Muscle of arm (tissue), 14 donors: ENCODE measurements at places on chromosomes 13 and 19.
A peak's percentile ranks its signal among the peaks of the same experiment; 100 is the strongest.

- DNase-seq: peak; percentile 27
These were observed 11.4 kb upstream of the IGFL1 start for GRCh38 chr19:46218160-46218559.

- DNase-seq: peak; percentile 97
These were observed 3.4 kb upstream of the EMP3 start for GRCh38 chr19:48321622-48322591.

DNA sequence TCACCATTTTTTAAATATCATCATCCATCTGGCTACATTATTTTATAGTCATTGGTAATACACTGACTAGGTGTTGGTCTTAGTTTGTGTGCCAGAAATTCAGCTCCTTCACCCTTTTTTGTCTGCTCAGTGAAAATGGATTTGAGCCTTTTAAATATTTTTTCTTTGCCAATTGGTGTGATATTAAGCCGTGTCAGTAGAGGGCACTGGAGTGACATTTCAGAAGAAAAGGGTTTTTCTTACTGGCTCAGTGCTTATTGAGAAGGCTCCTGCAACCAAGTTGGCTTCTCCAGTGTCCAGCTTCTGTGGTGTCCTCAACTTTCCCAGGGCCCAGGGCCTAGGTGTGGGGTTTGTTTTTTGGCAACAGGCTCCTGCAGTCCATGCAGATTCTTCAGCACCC, 546.6 kb downstream of the DACH1 start:
- no peak for DNase-seq

DNA sequence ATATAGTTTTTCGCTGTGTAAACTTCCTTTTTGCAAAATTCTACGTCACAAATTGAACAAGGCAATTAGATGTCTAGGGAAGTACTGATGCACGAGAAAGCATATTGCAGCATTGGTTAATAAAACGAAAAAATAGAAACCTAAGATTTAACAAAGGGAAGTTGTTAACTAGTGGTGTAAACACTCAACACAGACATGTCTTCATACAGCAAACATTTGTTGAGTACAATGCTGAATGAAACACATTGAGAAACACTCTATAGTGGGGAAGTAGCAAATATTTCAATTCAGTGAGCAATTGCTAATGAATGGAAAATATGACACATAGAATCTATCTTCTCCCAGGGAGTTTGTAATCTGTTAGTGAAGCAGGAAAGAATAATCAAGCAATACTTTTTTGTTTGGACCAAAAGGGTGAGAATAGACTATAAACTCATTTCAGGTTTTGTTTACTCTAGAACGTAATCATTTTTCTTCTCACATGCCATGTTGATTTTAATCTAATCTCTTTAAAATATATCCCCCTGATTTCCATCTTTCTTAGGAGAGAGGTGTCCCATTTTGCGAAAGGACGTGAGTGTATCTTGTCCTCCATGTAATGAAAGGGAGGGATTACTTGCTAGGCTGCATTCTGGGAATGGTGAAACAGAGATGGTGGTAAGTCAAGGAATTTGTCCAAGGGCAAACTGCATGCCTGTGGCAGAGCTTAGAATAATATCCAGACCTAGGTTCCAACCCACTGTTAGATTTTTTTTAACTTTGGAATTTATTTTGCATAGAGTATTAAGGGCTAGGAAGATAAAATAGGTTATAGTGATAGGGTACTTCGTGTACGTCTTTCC, 1.7 kb upstream of the ANKRD10 start:
- no peak for DNase-seq

- peak; percentile 24 for DNase-seq
These were observed at the start of gene TMEM91 for GRCh38 chr19:41376241-41376997. Gene TMEM91 (plus strand): TSS chr19:41376533. CDS start chr19:41378310, 1,777 bp downstream.

DNA sequence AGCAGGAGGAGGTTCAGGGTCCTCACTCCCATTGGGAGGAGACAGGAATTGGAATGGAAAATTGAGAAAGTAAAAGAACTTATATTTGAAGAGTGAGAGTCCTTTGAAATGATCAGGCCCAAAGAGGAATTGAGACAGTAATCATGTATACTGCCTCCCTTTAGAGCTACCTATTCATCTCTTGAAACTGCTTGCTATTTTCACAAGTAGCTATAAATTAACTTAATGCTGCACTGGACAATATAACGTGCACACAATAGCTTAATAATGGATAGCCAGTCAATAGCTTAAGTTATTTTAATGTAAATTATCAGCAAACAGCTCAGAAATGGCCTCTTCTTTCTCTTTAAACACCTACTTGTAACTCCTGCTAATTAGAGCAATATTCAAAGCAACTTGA, 46.6 kb upstream of the MYCBP2 start:
- no peak for DNase-seq

DNA sequence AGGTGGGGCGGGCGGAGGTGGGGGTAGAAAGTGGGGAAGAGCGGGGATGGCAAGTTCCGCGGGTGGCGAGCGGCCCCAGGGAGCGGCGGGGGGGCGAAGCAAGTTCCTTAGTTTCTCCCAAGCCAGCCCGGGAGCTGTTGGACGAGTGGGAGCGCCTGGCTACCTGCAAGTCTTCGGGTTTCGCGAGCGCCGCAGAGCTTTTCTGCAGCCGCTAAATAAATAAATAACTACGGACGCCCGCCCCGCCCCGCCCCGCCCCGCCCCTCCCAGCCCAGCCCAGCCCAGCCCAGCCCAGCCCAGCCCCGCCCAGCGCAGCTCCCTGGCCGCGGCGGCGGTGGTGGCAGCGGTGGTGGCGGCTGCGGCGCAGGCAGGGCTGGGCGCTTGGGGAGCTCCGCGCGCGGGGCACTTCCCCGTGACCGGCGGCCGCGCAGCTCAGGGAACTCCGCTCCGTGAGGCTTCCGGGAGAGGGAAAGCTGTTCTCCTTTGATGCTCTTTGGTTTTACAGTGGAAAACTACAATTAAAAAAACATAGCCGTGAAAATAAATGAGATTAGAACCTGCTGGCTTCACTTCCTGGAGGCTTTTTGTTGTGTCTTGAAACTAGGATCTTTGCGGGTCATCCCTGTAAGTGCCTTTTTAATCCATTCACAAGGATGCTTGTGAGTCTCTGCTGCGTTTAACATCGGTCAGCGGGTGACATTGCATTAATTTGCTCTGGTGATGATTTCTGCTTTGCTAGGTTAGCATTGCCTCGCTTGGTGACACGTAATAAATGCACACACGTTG, at the start of gene UBE2L5:
UBE2L5 (plus strand) TSS at position 440 of the 786 bp plus-strand sequence. CDS start 5,498 bp downstream, outside the sequence.
- no peak for DNase-seq

- no peak for DNase-seq
These were observed 1.6 kb downstream of the LYL1 start for GRCh38 chr19:13100841-13101589.

DNA sequence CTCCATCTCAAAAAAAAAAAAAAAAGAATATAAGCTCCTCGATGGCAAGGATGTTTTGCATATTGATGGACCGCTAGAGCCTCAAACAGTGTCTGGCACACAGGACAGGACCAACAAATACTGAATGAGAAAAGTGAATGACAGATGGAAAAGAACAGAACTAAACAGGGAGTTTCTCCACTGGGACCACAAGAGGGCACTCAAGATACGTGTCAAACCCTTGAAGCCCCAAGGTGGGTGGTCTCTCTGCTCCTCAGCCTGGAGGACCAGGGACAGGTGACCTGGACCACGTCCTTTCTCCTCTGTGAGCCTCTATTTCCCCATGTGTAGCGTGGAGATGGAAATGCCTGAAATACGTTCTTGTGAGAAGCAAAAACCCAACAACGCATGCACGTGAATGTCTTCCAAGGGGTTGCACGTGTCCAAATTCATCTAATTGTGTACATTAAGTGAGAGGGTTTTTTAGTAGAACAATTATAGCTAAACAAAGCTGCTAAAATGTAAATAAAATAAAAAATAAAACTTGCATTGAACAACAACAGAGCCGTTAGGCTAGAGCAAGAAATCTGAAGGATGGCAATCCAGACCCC, 5.7 kb upstream of the CDC42EP5 start:
- no peak for DNase-seq

- DNase-seq: no peak
These were observed 290.4 kb downstream of the DACH1 start for GRCh38 chr13:71576571-71576970.

- no peak for DNase-seq
These were observed 16.3 kb downstream of the LEUTX start for GRCh38 chr19:39795001-39795400.

- DNase-seq: no peak
These were observed 193.1 kb downstream of the ZNF486 start for GRCh38 chr19:20359933-20360720.

DNA sequence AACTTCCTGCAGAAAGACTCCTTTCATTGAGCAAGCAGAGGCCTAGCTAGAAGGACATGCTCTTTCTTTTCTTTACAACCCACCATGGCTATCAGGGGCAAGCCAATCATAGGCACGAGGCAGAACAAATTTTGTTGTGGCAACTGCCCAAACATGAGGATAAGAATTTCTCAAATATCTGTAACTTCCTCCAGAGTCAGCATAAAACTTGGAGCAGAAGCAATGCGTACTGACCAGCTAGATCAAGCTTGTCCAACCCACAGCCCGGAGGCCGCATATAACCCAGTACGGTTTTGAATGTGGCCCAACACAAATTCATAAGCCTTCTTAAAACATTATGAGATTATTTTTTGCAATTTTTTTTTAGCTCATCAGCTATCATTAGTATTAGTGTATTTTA, 87.0 kb upstream of the SOX21 start:
- DNase-seq: no peak

GRCh38 chr13:113874579-113875428, 10.9 kb upstream of the GAS6 start:
- DNase-seq: no peak

- no peak for DNase-seq
These were observed 822 bp upstream of the ZBTB7A start for GRCh38 chr19:4067396-4068046.

DNA sequence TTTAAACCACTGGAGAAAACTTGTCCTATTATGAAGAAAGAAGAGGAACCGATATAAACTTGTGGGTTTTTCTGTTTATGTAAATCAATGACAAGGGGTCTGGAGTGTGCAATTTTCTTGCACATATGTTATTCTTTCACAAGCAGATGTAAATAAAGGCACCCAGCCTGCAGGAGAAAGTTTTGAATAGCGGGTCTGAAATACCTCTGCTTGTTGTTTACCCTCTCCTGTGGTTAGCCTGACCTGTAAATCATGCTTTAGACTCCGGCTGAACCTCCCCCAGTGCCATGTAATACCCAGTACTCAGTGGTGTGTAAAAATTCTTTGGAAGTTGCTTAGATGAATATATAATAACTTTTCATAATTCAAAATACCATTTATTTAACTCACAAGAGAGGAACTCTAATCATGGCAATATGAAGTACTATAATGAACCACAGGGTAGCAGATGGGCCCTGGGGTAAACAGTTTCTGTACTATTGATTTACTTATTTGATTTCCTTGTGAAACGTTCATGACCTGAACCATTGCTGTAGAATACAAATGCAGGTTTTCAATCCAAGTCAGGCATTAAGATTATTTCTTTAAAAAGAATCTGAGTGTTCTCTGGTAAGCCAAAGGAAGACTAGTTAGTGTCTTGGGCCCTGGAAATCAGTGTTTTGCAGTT, 245.1 kb downstream of the LMO7 start:
- no peak for DNase-seq
